AG08395 (cell line): ENCODE measurements at places on chromosomes 13 and 19.

DNA sequence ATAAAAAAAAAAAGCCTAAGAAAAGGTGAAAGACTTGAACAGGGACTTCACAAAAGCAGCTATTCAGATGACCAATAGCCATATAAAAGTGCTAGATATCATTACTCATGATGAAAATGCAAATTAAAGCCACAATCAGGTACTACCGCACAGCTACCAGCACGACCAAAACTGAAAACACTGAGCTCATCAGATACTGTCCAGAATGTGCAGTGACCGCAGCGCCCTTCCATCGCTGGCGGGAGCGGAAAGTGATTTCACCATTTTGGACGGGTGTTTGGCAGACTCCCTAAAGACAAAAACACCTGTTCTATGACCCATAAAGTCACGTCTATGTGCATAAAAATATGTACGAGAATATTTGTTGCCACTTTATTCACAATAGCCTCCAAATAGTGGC lies 60.7 kb downstream of the SLC6A16 start:
- no peak for DNase-seq

GRCh38 chr13:27915301-27916207 lies 4.2 kb upstream of the PDX1 start:
- no peak for DNase-seq

DNA sequence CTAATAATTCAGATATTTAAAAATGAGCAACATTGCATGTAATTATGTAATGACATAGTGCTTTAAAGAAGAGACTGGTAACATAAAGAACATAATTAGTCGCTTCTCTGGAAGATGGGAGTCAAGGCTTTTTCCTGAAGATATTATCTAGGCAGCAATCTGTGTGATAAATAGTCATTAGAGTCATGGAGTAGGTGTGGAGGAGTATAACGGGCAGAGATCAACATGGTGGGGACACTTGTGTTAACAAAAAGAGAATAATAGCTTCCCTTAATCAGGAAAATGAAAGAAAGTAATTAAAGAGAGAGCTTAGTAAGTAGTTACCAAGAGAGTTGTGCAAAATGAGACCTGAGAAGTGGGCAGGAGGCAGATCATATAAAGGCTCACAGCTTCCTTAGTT lies 1417.1 kb upstream of the ATXN8OS start:
- no peak for DNase-seq

DNA sequence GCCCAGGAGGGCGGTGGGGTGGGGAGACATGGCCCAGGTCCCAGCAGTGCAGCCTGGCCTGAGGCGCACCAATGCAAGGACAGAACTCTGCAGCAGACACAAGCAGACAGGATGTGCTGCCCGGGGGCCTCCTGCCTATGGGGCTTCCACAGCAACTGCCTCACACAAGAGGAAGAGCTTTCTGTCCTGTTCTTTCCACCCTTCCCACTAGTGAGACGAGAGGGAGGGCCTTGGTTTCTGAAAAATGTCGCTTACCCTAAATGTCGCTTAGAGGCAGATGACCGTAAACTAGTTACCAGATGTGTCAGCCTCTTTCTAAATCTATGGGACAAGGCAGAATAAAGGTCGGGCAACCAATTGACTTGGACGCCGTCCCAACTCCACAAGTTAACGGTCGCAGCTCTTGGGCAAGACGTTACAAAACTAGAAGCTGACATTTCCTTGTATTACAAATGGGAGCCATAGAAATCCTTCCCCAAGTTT lies at the start of gene LAIR1:
TSS of gene LAIR1 (minus strand) at position 157 of the 483 bp plus-strand sequence. CDS start at position 30, 127 bp downstream.
- no peak for DNase-seq

GRCh38 chr19:5024282-5024681 lies 55.4 kb downstream of the KDM4B start:
- DNase-seq: no peak

DNA sequence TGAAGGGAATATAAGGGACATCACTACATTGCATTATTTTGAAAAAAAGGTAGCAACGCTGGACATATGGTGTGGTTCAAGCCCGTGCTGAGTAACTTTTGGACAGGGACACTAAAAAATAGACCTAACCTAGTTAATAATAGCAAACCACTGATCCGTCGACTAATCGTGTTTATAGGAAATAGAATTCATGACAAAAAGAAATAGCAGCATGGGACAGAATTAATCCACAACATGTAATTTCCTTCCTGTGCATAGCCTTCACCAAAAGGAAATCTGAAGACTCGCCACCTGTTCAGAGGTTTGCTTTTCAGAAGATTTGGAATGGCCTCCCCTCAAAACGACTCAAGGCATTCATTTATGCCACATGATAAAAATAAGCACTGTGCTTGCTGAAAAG lies 128.7 kb downstream of the FGF14 start:
- no peak for DNase-seq

DNA sequence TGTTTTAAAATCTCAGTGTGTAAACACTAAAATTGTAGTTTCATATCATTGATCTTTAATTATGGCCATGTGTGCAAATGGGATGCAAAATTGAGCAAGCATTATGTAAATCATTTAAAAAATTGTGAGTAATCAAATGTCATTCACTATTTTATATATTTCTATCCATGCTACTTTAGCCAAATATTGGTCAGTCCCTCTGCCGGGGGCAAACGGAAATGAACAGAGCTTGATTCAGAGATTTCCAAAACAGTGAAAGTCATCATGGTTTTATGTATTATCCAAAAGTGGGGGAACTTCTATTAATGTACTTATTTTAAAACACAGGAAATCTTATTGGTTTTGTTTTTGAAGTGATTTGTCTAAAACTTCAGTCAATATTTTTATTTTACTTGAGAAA lies 219.1 kb downstream of the IRS2 start:
- DNase-seq: peak; percentile 14

- no peak for DNase-seq
These were observed 1325.2 kb upstream of the PRR20A start for GRCh38 chr13:55815458-55816033.

- no peak for DNase-seq
These were observed 799.2 kb downstream of the GPC5 start for GRCh38 chr13:92197669-92198068.

DNA sequence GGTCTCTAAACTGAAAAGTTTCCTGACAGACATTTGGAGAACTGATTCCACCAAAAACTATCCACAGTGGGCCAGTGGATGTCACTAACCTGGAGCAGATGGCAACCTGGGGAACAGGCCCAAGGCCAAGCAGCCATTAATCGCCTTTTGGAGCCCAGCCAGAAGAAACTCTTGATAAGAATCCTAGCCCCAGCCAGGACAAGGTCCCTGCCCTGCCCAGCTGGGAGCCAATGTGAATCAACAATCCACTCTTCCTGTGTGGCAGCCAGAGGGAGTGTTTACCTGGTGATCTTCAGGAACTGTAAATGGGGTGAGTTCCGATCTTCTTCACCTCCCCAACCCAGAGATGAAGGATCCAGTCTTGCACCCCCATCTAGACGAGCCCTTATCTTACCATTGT lies 14.5 kb upstream of the IGSF23 start:
- DNase-seq: no peak

- no peak for DNase-seq
These were observed 1599.2 kb downstream of the EFNB2 start for GRCh38 chr13:104936304-104936703.

DNA sequence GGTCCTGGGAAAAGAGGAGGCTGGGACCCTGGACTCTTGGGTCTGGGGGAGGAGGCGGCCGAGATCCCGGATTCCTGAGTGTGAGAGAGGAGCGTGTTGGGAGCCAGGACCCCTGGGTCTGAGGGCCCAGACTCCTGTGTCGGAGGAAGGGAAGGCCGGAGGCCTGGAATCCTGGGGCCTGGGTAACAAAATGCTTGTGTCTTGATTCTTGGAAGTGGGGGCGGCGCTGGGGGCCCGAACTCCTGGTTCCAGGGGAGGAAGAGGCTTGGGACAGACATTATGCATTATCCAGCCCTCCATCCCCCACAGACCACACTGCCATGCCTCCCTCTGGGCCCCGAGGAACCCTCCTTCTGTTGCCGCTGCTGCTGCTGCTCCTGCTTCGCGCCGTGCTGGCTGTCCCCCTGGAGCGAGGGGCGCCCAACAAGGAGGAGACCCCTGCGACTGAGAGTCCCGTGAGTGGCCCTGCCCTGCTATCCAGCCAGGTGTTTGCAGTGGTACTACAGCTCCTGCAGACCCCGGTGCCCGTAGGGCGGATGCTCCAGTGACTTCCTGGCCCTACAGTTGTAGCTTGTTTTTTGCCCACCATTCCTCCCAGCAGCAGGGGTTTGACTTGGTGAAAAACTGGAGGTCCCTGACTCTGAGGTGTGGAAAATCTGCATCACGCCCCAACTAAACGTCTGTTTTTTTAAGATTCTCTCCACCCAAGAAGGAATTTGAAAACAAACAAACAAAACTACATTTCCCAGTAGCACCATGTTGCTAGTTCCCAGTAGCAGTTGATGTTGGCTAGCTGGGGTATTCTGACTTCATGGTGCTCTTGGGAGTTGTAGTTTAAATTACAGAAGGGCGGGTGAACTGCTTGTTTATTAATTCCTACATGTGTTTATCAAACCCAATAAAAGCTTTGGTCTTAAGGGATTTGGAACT lies 630 bp downstream of the NUCB1 start:
- peak; percentile 67 for DNase-seq

DNA sequence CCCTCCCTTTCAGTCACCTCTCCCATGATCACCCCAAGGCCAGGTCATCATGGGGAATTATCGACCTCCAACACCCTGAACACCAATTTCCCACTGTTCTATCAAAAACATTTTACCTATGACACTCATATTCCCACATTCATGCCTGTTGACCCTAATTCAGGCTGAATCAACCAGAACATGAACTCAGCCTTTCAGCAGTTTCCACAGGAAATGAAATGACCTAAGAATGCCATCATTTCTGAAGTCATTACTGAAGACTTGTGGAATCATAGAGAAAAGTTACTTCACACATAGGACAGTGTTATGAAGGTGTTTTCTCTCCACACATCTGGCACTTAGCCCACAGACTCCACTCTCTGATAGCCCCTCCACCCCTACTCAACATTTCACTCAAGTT lies 29.9 kb upstream of the FAM124A start:
- DNase-seq: no peak

DNA sequence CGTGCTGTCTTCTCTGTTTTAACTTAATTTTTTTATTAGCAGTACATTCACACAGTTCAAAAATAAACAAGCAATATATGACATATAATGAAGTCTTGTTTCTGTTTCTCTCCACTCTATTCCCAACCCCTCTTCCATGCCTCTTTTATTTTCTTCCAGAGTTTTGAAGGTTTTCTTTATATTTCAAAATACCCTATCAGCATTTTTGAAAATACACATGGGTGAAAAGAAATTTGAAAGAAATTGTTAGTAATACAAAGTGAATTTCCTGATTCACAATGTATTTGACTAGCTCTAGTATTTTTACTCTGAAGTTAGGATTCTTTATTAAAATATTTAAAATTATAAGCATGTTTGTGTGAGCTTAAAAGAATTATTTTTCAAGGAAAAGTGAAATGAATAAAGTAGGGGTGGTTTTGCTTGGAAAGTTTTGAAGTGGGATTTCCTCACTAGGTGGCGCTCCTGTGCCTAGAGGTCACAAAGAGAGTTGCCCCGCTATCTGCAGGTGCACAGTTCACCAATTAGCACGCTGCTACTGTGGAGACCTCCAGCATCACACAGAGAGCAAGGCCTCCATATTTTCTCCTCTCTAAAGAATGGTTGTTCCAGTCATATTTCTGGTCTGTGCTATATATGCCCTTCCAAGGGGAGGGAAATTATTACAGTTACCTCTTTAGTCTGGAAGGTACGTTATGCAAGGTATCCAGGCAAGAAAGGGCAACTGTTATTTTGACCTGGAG lies 37.6 kb downstream of the SOX21 start:
- peak; percentile 53 for DNase-seq

- peak; percentile 77 for DNase-seq
These were observed 3.0 kb downstream of the CNFN start for GRCh38 chr19:42386974-42387707.

GRCh38 chr19:51891193-51891747 lies 3.5 kb upstream of the ZNF577 start:
- no peak for DNase-seq
